CD4-positive, alpha-beta T cell (primary cell): ENCODE measurements at places on chromosomes 3 and 15.

GRCh38 chr15:75095594-75095993 lies 72.2 kb downstream of the PPCDC start:
- DNase-seq, result no peak

- DNase-seq, result no peak
These were observed 8.9 kb downstream of the VWA5B2 start for GRCh38 chr3:184238246-184238818.

DNA sequence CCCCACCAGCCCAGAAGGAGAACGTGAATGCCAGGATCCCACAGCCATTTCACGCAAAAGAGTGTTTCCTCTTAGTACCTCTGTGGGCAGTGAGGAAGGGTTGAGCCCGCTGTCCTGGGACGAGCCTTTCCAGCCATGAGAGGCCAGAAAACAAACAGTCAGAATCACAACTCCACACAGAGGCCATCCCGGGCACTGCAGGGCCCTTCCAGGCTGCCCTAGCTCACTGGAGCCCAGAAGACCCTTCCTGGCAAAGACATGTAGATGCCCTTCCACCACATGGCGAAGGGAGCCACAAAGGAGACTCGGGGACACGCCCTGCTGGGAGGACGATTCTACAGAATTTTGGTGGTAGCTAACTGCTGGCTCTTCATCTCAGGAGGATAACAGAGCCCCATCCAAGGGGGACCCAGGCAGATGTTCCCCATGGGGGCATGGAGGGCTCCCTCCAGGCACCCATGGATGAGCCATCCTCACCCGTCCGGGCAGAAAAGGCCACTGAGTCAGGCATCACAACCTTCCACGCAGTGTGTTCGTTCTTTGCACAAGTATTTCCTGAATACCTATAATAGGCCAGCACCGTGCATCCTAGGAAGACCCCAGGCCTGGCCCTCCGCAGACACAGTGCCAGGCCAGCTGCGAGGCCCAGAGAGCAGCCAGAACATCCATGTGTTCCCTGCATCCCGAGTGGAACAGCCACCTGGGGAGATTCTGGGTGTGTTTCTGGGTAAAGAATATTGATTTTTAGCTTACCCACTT lies 47.2 kb downstream of the SLC12A8 start:
- DNase-seq, result no peak

DNA sequence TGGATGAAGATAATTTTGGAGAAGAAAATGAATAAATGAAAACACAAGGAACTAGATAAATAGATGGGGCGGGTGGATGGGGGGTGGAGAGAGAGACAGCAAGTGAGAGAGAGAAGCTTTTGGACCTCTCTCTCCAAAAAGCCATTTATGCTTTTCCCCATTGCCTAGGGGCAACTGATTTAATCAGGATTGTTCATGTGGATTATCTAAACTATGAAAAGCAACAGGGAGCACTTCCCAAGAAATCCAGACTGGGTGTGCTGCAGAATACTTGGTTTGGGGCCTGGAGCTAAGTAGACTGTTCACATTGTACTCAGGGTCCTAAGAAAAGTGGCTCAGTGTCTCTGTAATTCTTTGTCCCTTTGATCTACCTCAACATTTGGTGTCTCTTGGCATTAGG lies 367.0 kb downstream of the TIGIT start:
- no peak for DNase-seq

DNA sequence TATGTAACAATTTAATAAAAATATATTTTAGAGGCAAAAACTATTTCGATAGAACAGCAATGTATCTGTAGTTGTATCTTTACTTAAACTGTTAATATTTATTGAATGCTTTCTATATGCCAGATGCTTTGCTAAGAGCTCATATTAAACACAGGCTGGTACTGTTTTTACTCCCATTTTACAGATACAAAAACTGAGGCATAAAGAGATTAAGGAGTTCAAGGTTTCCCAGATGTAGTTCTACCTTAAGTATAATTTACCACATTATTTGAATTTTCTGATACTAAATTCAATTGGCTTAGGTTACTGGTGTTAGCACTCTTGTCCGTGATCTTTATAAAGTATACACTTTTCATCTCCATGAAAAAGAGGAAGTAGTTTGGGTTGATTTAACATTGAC lies 149.8 kb downstream of the ROBO2 start:
- DNase-seq, result no peak

GRCh38 chr3:10583798-10584708 lies 78.7 kb upstream of the ATP2B2 start:
- no peak for DNase-seq

- no peak for DNase-seq
These were observed 48.5 kb downstream of the RGMA start for GRCh38 chr15:93040288-93041158.

GRCh38 chr15:74333662-74334061 lies 33.8 kb downstream of the CYP11A1 start:
- no peak for DNase-seq

DNA sequence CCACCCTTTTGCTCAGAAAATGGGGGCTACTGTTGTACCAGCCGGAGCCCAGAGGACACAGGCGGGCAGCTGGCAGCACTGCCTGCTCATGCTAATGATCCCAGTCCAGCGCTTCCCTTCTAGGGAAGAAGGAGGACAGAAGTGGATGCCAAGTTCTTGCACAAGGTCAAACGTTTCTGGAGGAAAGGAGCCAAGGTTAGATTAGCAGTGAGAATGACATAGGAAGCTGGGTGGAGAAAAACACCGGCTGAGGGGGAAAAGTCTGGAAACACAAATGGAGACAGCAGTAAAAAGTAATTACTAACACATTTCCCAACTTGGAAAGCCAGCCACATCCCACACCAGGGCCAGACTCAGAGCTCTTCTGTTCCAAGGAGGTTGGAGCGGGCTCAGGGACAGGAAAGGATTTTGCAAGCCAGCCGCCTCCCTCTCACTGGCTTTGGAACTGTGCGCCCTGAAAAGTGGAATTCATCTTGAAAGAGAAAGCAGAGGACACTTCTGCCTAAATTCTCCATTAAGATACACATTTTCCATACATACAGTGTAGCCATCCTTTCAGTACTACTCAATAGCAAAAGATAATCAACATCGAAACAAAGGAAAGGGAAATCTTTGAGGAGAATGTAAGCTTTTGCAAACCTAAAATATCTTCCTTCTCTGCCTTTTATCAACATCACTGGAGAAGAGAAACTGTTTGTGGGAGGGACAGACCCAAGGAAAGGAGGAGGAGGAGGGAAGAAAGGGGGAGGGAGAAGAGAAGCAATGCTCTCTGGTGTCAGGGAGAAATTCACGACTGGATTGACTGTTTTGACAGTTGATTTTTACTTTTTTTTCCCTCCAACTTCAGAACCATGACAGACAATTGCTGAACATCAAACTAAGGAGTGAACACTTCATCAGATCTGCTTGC lies 133.6 kb downstream of the CD47 start:
- no peak for DNase-seq

DNA sequence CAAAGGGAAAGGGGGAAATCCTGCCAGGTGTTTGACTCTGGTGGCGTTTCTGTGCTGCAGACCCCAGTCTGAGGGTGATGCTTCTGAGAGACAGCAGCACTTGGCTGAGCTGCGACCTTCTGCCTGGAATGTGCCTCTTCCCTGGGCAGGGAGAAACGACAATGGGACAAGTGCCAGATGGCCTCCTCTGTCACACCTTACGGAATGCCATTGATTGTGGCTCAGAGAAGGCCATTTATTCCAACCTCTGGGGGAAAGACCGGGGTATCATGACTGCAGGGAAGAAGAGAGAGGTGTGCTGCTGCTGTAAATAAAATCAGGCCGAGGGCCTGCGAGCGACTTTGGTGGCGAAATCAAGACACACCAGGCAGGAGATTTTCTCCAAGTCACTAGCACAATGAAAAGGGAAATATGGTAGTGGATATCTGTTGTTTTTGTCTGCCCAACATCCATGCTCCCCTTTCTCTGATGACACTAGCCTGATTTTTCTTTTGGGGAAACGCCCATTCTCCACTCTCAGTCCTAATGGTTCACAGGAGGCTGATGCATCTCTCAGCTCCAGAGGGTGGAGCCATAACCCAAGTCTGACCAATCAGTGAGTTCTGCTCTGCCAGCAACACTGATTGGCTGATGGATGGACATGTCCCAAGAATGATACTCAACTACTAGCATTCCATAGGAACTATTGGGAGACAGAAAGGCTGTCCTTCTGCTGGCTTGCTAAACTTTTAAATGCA lies 336.1 kb downstream of the FOXP1 start:
- DNase-seq, result no peak

- no peak for DNase-seq
These were observed 93.1 kb upstream of the SLC6A11 start for GRCh38 chr3:10722911-10723310.

- DNase-seq, result no peak
These were observed 53.7 kb downstream of the ADCY5 start for GRCh38 chr3:123395235-123395634.
